ENCODE measurements at places on chromosomes 11 and 22.
A peak's percentile ranks its signal among the peaks of the same experiment; 100 is the strongest.

- peak; percentile 71 for DNase-seq
These were observed 303.7 kb downstream of the TTC28 start for GRCh38 chr22:28375761-28376534.

- no peak for DNase-seq
These were observed 20.7 kb upstream of the EMID1 start for GRCh38 chr22:29184849-29185490.

- no peak for DNase-seq
These were observed 83.4 kb downstream of the CEP164 start for GRCh38 chr11:117410861-117411710.

DNA sequence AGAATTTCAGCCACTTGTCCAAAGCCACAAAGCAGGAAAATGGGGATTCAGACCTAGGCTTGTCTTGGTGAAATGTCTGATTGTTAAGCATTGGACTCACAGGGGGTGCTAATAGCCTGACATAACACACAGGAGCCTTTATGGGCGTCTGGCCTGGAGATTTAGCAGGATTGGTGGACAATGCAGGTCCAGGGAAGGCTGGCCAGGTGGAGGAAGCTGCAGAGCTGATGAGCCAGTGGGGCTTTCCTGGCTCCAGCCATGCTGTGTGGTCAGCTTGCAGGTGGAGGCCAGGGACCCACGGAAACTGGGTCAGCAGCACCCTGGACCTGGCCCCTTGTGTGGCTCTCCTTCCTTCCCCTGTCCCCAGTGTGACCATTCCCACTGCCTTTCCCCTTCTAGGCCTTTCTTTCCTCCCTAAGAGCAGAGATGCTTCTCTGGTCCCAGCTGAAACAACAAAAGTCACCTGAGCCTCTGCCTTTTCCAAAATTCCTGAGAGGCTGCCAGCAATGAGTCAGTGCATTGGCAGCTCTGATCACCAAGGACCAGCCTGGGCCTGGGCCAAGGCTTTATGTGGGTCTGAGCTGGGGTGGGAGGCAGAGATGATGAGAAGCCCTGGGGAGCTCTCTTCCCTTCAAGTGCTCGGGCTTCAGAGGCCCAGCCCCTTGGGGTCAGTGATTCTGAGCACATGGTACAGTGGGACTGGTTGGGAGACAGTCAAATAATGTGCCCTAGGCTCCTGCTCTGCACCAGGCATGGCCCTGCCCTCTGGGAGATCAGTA, 85.2 kb downstream of the CCDC81 start:
- peak; percentile 71 for DNase-seq

GRCh38 chr11:73464347-73464746, 88.1 kb downstream of the RELT start:
- DNase-seq, result no peak

GRCh38 chr11:80841675-80842074, 1400.8 kb upstream of the TENM4 start:
- no peak for DNase-seq

GRCh38 chr11:9855579-9856287, 191.9 kb downstream of the SWAP70 start:
- peak; percentile 27 for DNase-seq

DNA sequence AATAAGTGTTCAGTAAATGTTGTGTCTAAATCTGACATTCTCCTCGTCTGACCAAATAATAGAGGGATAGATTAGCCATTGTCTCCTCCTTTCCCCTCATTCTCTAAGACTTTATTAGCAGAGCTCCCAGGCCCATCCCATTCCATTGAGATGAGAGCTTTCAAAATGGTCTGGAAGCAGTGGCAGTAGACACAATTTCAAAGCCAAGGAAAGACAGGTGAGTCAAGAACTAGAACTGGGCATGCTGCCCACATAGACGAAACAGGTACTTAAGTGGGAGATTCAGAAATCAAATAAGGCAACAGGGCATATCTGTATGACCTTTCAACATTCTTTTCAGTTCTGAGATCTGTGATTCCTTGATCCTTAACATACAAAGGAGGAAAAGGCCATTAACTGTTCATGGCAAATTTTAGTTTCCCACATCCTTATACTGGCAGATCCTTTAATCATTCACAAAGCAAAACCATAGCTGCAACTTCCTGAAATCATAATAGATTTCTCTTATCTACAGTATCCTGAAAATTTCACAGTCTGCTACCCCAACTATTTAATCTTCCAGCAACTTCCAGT, 96.6 kb upstream of the KCNA4 start:
- no peak for DNase-seq

DNA sequence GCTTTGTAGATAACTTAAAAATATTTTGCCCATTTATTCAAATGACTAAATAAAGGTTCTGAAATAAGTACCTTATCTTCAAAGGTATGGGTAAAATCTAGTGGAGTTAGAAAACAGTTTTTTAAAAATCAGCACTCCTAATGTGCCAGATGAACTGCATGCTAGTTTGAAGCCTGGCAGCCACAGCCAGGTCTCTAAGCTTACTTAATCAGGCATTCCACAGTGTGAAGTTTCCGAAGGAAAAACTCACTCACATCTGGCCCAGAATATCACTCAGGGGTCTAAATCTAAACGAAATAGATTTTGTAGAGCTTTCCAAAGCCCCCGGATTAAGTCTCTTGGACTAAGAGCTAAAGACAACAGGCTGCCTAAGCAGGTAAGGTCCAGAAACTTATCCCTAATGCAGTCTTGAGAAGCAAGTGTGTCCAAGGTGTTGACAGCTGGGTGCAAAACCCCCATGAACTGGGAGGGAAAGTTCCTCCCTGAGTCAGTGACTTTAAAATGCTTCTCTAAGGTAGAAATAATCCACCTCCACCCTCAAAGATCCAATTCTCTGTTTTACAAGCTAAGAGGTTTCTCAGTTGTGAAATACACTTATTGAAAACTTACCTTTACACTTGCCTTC, 157.6 kb downstream of the FCHSD2 start:
- DNase-seq, result no peak

DNA sequence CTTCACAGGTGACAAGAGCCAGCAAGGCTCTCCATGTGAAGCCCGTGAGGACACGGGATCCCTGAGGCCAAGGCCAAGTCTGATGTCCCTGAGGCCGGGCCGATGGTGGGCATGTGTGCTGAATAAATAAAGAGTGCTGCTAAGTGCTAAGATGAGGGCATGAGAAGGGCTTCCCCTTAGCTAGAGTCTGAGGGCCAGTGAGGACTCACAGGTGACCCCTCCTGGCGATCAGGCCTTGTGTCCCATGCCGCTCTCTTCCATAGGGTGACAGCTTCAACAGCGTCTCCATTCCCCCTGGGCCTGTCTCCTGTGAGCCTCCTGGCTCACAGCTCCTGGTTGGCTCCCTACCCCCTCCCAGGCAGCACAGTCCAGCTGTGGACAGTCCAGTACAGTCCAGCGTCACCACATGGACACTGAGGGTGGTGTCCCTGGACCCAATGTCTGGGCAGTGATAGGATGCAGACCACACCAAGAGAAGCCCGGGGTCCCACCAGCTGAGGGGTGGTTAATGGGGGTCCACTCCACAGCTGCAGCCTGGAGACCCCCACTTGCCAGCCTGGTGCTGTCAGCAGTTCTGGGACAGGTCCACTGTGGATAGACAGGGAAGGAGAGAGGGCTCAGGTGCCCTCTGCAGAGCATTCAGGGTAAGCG, 1033.2 kb downstream of the TBC1D22A start:
- no peak for DNase-seq

GRCh38 chr11:12193515-12194336, 83.3 kb downstream of the MICAL2 start:
- DNase-seq, result no peak

Data from fibroblast of gingiva (primary cell).